ENCODE measurements at places on chromosomes 7 and 10. TPM values are rescaled to one million over a fixed set of nuclear protein-coding genes. Genes with fewer than 3 reads are reported as not detected.

DNA sequence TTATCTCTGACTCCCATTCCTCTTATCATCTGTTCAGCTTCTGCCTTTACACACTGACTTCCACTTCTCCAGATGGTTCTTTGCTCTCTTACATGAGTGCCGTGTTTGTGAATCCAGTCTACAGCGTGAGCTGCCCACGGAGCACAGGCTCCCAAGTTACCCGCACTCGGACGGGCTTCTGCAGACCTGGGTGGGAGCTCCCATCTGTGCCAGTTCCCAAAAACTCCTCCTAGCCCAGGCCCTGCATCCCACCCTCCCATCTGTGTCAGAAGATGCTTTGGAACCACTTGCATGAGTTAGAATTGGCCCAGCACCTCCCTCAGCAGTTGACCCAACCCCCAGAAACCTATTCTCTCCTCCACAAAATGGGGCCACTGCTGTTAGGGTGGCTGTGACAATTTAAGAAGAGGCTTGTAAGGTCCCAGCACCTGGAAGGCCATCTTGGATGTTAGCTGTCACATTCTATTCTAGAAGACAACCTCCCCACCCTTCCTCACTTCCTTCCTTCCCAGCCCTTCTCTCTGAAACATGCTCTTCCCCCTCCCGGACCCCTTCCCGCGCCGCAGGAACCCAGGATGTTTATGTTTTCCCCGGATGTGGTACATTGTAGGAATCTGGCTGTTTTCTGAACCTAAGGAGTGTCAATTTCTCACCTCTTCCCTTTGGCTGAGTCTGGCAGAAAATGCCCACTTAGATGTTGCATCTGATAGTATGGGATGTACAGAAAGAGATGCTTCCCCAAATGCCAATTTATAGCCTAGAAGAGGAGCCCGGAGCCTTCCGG lies 79.2 kb downstream of the CCDC3 start:
- no peak for DNase-seq

Gene MALSU1
- 74.5 TPM for total RNA-seq

DNA sequence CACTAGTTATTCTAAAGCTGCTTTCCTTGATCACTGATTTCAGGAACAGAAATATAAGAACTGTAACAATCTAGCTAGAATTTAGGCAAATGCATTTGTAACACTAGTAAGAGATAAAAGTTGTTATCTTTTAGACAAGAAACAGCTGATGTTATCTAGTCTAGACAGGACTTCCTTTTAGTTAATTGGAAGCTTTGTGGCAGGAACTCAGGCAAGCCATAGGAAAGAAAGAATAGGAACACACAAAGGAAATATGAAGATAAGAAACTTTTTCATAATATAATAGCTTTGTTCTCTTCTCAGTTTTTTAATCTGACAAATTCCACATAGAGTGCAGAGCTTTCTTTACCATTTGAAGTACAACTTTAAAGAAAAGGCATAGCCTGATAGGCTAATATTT lies 59.0 kb upstream of the AGR3 start:
- no peak for DNase-seq

Gene ASB4
- total RNA-seq: not detected

DNA sequence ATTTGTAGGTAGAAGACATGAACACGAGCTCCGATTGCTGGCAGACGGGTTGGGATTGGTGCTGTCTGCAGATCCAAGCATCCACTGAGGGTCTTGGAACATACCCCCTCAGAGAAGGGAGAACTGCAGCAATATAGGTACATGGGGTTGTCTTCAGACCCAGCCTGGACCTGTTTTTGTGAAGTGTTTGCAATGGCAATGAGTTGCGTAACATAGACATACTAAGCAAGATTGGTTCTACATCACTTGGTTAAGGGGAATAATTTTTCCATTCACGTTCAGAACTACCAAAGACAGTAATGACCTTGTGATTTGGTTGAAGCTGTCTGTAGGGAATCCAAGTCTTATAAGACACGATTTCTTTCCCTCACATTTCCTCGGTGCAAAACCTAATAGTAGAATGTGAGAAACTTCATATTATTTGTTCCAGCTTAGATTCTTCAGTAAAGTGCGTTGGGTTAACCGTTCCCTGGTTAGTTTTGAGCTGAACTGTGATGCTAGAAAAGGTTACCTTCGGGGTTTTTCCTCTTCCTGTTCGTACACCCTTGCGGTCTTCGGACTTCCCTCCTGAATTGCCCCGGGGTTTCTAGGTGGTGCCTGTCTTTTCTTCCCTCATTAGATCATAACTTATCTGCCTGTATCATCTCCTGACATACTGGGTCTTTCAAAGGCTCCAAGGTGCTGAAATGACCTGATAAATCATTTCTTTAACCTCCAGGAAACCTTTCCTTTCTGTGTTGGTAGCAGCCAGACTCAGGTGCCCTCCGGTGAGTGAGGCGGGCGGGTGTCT lies 14.4 kb downstream of the PROSER2 start:
- no peak for DNase-seq

Gene CDC14C
- total RNA-seq: not detected

Gene TACR2
- total RNA-seq: 5.7 TPM

DNA sequence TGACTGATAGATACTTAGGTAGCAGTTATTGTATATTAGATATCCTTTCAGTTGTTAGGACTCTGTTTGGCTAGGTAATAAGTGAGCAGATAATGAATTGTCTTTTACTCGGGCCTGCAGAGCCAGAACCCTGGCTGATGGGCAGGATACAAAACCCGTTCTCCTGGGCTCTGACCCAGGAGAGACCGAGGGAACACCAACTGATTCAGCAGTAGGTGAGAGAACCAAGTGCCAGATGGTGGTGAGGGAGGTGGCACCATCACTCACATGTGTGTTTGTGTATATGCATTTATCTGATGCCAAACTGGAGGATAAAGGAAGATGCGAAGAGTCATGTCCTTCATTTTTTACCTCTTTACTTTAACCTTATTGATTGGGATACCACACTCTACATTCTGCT lies 115.7 kb upstream of the SAMD8 start:
- no peak for DNase-seq

DNA sequence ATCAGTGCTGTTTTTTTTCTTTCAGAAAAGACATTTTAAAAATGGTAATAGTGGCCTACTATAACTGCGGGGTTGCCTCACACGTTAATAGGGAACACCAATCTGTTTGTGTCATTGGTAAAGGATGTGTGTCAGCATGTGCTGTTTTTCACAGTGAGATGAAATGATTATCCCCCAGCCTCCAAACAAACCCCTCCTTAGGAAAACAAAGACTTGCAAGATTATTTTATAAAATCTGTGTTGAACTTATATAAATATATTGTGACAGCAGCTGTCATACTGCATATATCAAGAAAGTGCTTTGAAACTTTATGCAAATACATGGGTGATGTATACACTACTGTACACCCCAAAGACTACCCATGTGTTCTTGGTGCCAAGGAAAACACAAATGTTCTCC lies 125.8 kb downstream of the BMPER start:
- DNase-seq: no peak

DNA sequence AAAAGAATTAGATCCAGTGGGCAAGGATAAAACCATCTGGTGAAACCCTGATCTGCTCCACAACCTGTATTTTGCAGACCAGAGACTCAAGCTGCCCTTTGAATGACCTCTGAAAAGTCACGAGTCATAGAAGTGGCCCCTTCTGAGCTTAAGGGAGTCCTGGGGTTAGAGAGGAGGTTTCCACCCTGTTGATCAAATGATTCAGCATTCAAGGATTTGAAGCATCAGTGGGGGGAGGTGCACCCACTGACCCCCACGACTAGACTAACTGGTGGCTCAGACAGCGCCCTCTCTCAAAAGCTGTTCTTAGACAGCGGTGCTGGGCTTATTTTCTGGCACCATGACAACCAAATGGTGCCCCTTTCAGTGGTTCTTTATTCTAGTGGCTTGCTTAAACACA lies 44.3 kb downstream of the PLCE1 start:
- no peak for DNase-seq

Gene ZNF488
- 0.55 TPM for total RNA-seq

Gene GIMAP2
- total RNA-seq: 8.3 TPM

DNA sequence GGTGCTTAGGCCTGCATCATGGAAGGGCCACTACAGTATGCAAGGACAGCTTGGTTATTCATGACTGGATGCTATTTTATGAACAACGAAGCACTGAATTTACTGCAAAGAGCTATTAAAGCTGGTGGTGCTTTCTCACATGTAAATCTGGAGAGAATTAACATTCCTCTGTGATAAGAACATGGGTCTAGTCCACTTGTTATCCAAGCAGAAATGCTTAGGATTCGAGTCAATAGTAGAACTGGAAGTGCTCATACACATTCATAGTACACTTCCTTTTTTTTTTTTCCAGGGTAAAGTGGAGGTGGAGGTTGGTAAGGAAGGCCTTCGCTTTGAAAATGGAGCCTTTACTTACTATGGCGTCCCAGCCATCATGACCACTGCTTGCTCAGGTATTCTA lies 35.0 kb downstream of the CNNM1 start:
- no peak for DNase-seq

- DNase-seq: peak; percentile 91
Observed at GRCh38 chr7:41940760-41941343, 238.0 kb upstream of the INHBA start.

GRCh38 chr10:128420623-128421022 lies 294.4 kb upstream of the MKI67 start:
- no peak for DNase-seq

Gene FOXP2
- 19.8 TPM for total RNA-seq

Gene RELN
- 5.3 TPM for total RNA-seq

GRCh38 chr10:91418416-91418815 lies 8.3 kb downstream of the HECTD2 start:
- DNase-seq: no peak

Gene CALN1
- total RNA-seq: not detected

- no peak for DNase-seq
Observed at GRCh38 chr7:93728292-93728691, 153.8 kb upstream of the CALCR start.

GRCh38 chr10:119348516-119349240 lies 141.3 kb downstream of the GRK5 start:
- DNase-seq: no peak

DNA sequence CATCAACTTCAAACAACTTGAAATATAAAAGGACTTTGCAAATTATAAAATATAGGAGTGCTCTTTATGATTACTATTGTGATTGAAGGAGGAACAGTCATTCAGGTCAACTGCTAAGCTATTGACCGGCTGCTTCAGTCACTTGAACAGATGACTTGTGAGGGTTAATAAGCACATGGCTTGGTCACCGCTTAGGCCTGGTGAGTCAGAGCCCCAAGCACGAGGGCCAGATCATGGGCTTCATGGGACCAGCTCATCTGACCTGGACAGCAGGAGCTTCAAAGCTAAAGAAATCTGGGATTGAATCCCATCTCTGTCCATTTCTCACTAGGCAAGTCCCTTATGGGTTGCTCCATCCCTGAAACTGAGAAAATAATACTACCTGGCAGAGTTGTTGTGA lies 60.4 kb upstream of the ADO start:
- no peak for DNase-seq

DNA sequence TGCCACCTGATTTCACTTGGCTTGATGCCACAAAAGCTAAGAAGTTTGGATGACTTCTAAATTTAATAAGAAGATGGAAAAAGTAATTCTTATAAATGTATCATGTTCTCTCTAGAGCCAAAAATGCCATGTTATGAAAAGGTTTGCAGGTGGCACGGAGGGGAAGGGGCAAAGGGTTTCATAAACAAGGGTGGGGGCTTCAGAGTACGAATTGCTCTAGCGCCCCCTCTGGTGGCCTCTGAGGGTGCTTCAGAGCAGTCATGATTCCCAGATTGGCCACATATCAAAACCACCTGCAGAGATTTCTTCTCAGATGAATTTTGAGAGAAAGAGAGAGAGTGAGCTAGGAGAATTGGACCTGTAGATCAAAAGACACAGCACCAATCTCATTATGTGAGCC lies 208.6 kb upstream of the YAE1 start:
- no peak for DNase-seq
